ENCODE measurements at places on chromosomes 1 and 21.

GRCh38 chr1:108117945-108118902 is 81.9 kb downstream of the SLC25A24 start:
- DNase-seq = peak; percentile 22

- no peak for DNase-seq
Observed at GRCh38 chr1:198015309-198015708, 98.1 kb downstream of the LHX9 start.

- no peak for DNase-seq
Observed at GRCh38 chr1:75952016-75952415, 19.8 kb upstream of the ASB17 start.

- no peak for DNase-seq
Observed at GRCh38 chr1:205421798-205422197, at the start of gene LEMD1. Gene LEMD1 (minus strand): TSS chr1:205422056. CDS start chr1:205420536, 1,520 bp downstream.

- DNase-seq = no peak
Observed at GRCh38 chr1:110466646-110467280, 15.8 kb downstream of the PROK1 start.

DNA sequence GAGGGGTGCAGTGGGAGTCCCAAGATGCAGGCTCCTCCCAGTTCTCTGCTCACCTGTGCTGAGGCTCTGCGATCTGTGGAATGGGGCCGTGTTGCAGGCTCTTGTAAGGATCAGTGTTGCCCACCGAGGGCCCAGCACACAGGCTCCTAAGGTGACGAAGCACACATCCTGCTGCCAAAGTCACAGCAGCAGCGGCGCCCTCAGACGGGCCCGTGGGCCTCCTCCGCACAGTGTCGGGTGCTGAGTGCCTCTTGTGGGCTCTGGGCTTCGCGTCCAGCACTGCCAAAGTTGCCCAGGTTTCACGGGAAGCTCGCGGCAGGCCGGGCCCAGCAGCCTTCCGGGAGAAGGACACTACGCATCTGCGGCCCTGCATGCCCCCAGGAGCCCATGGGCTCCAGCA is 72.1 kb upstream of the ABCG1 start:
- DNase-seq = no peak

DNA sequence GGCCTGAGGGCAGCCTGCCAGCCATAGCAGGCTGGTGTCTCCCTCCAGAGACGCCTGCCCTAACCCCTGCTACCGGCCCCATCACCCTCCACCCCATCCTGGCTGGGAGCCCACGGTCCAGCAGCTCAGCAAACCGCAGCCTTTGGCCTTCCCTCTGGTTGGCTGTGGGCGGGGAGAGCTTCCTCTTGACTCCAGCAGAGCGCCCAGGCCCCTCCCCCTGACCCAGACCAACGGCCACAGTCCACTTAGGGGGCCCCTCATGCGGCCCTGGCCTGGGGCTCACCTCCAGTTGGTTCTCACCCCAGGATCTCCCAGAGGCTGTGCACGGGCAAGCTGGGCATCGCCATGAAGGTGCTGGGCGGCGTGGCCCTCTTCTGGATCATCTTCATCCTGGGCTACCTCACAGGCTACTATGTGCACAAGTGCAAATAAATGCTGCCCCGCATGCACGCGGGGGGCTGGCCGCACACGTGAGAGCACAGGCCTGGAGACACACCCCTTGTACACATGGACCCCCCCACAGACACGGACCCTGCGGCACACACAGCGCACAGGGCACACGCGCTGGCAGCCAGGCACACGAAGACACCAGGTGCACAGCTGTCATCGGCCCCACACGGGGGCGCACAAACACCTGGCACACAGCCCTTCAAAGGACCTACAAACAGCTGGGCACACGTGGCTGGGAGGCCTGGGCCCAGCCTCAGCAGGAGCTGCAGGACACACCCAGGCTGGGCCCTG is 3.1 kb downstream of the SMIM1 start:
- no peak for DNase-seq

GRCh38 chr1:193322211-193322610 is 135.8 kb upstream of the B3GALT2 start:
- DNase-seq = no peak

GRCh38 chr1:185054365-185055060 is 9.2 kb downstream of the RNF2 start:
- no peak for DNase-seq

DNA sequence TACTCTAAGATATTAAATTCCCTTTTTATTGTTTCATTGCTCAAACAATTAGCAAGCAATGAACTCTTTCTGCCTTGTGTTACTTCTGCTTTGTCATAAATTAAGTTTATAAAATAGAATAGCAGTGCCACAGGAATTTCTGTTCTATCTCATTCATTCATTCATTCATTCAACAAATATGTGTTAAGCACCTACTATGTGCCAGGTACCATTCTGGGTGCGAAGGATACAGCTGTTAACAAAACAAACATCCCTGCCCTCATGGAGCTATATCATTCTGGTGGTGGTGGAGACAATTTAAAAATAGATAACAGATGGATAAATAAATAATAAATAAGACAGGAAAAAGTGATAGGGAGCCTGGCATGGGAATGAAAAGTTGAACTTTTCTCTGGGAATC is 34.5 kb upstream of the AHCYL1 start:
- DNase-seq = no peak

GRCh38 chr1:25621876-25622275 is 5.3 kb downstream of the MAN1C1 start:
- DNase-seq = no peak

GRCh38 chr1:119646521-119647227 is 1.4 kb downstream of the ZNF697 start:
- DNase-seq = peak; percentile 39

GRCh38 chr1:42845866-42846256 is 552 bp upstream of the ZNF691 start:
- DNase-seq = no peak

Data from T1000 (cell line).